ENCODE measurements at places on chromosomes 3 and 15. TPM values are rescaled to one million over a fixed set of nuclear protein-coding genes. Genes with fewer than 3 reads are reported as not detected.

GPR27 gene
- total RNA-seq = 12.7 TPM

DNA sequence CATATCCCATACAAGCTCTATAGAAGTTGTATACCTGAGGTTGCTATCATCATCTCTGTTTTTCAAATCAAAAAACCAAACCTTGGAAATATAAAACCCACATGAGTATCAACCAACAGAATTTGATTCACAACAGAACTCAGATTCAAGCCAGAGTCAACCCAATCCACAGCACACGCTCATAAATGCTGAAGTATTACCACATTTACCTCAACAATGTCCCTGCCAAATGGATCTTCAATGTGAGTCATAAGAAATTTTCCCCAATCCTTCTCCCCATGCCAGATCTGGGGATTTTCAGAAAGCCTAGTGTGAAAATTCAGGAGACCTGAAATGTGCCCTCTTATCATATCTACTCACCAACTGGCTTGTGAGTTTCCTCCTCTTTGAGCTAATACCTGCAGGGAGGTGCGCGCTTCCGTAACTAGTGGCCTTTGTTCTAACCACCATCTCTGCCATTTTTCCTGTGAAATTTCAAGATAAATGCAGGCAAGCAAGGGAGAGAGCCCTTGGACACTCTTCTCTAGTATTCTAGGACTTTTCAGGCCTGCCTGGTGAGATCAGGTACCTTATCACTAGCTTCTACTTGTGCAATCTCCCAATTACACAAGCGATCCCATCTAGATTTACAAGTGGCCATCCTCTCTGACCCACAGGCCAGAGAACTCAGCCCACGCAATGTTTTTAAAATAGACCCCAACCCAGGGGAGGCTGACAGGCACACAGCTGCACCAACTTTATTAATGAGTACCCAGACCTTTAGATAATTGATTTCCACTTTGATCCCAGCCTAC, 1076.9 kb upstream of the CFAP20DC start:
- no peak overlapping the region for H3K27ac ChIP-seq
- no peak overlapping the region for H3K4me3 ChIP-seq
- no peaks in the 10 kb centered on the region for H3K36me3 ChIP-seq
- DNase-seq = no peak
- no peaks in the 10 kb centered on the region for H3K27me3 ChIP-seq

DNA sequence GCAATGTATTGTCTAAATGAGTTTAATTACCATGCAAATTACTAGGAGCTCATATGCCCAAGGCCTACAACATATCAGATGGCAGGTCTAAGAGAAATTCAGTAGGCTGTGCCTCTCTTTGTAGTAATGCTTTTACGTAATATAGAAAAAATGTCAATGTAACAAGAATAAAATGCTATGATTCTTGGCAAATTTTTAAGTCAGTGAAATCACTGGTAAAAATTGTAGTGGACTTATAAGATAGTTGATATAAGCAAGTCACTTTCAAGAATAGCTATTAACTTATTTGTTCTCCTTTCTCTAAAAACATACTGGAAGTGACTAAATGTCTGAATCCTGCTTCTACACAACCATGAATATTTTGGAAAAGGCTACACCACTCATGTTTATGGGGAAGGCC, 707.8 kb downstream of the TUSC7 start:
- no peaks in the 10 kb centered on the region for H3K27me3 ChIP-seq

TICRR gene
- total RNA-seq = 0.15 TPM

SYNPR gene
- total RNA-seq = not detected

DNA sequence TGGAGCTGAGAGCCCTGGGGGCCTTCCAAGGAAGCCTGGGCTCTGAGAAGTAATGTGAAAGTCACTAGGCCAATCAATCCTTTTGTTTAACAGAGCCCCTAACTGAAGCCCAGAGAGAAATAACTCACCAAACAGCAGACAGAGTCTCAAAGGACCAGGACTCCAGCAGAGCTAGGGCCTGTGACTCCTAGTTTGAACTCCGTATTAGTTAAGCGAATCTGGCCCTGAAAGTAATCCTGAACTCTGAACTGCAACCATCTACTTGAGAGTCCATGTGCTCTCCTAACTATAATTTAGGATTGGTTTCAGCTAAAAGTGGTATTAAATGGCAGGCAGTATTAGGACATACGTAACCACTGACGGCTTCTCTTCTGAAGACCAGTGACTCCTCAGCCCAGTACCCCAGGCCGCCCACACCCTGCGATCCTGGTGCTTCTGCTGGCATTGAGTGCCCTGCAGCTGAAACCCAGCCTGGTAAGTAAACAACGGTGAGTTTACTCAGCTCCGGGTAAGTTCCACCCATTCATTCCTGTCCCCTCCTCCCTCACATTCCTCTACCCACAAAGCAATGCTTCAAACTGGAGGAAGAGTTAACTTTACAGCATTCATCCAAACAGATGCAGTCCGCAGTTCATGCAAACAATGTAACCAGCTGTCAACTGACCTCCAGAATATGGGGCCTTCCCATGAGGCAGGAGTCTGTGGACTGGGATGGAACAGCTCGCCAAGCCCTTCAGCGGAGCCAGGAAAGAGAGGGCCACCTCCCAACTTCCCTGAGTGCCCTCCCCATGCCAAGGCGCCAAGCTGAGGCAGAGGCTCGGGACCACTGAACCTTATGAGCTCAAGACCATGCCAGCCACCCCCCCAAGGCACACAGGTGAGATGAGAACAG, 7.3 kb downstream of the MYO5C start:
- H3K27ac ChIP-seq = no peak overlapping the region
- no peaks in the 10 kb centered on the region for H3K27me3 ChIP-seq
- H3K36me3 ChIP-seq = no peaks in the 10 kb centered on the region
- H3K4me1 ChIP-seq = no peaks in the 10 kb centered on the region

DNA sequence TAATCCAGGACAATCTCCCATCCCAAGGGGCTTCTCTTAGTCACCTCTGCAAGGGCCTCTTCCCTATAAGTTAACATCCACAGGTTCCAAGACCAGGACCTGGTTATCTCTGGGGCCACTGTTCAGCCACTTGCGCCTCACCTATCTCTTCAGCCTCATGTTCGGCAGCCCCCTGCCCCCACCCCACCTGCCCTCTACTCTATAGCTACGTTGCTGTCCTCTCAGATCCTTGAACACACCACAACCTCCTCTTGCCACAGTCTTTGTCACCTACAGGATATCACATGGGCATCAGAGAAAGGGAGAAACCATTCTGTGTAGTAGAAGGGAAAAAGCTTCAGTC, 33.9 kb downstream of the SLC41A3 start:
- no peaks in the 10 kb centered on the region for H3K27me3 ChIP-seq
- H3K4me3 ChIP-seq = no peak overlapping the region
- H3K4me1 ChIP-seq = no peaks in the 10 kb centered on the region

SLC51B gene
- not detected for total RNA-seq

- no peaks in the 10 kb centered on the region for H3K36me3 ChIP-seq
- peaks cover 1% of the 10 kb centered on the region for H3K4me1 ChIP-seq
- no peak for DNase-seq
- H3K27ac ChIP-seq = no peak overlapping the region
- H3K27me3 ChIP-seq = no peaks in the 10 kb centered on the region
Measured at GRCh38 chr3:196652961-196653795, 13.7 kb downstream of the NRROS start.

DNA sequence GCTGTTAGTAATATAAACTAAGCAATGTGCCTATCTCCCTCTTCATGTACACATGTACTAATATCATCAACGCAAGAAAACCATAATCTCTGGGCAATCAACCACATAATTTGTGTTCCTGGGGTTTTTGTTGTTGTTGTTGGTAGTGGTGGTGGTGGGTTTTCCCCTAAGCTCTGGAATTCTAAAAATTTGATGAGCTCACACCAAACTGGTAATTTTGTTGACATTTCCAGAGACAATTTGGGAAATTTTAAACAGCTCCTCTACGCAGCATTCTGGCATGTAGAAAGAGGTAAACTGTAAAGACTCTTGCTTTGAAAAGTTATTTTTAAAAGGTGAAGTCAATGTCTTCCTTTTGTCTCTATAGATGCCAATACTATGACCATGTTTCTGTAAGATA, 126.7 kb downstream of the IGSF11 start:
- no peaks in the 10 kb centered on the region for H3K36me3 ChIP-seq
- no peak overlapping the region for H3K27ac ChIP-seq
- no peaks in the 10 kb centered on the region for H3K27me3 ChIP-seq
- no peak for DNase-seq

DNA sequence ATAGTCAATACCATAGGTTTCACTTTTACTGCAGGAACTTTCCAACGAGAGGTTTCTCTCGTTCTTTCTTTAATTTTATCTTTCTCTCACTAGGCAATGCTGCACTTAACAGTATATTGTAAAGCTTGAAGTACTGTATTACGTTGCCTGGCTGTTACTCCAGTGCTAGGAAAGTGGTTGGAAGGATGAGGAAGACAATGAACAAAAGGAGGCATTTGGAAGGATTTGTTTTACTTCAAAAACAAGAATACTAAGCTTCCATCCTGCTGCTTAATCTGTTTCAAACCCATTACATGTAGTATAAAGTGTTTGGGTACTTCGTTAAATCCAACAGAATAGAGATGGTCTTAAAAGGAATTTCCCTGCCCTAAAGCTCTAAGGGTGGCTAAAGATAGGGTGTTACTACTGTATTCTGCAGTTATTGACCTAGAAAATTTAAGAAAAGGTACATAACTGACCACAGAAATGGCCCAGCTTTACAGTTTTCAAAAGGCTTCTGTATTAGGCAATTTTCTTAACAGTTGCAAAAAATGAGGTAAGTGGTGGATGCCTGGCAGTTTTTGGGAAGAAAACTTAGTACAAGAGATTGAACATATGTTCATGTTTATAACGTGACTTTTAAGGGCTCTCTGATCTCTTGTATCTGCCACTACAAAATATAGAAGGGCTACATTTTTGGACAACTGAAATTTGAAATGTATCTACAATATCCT, 785 bp upstream of the IFT57 start:
- peak overlapping the region; percentile 88 for H3K4me3 ChIP-seq
- DNase-seq = no peak
- H3K27me3 ChIP-seq = no peaks in the 10 kb centered on the region
- peak overlapping the region; percentile 75 for H3K27ac ChIP-seq

- no peaks in the 10 kb centered on the region for H3K4me1 ChIP-seq
- no peak for DNase-seq
- H3K36me3 ChIP-seq = no peaks in the 10 kb centered on the region
- no peaks in the 10 kb centered on the region for H3K27me3 ChIP-seq
- no peak overlapping the region for H3K27ac ChIP-seq
Measured at GRCh38 chr3:62361824-62362223, 11.5 kb downstream of the FEZF2 start.

DNA sequence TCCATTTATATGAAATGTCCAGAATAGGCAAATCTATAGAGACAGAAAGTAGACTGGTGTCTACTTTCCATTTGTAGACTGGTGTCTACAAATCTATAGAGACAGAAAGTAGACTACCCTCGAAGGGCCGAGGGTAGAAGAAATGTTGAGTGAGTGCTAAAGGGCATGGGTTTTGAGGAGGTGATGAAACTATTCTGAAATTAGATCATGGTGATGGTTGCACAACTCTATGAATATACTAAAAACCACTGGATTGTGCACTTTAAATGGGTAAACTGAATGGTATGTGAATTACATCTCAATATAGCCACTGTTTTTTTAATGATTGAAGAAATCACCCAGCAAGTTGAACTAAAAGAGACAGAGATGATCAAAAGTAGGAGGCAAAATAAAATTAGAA, 27.9 kb downstream of the TP53BP1 start:
- H3K27me3 ChIP-seq = no peaks in the 10 kb centered on the region
- H3K4me1 ChIP-seq = no peaks in the 10 kb centered on the region

GRCh38 chr15:100923902-100924301, 4.7 kb downstream of the LRRK1 start:
- H3K27ac ChIP-seq = no peak overlapping the region
- peaks cover 1% of the 10 kb centered on the region for H3K4me1 ChIP-seq
- no peaks in the 10 kb centered on the region for H3K36me3 ChIP-seq
- no peak overlapping the region for H3K4me3 ChIP-seq
- no peaks in the 10 kb centered on the region for H3K27me3 ChIP-seq
- DNase-seq = no peak

- no peak overlapping the region for H3K27ac ChIP-seq
- H3K27me3 ChIP-seq = no peaks in the 10 kb centered on the region
- no peak overlapping the region for H3K4me3 ChIP-seq
- DNase-seq = no peak
- peaks cover 4% of the 10 kb centered on the region for H3K4me1 ChIP-seq
- no peaks in the 10 kb centered on the region for H3K36me3 ChIP-seq
Measured at GRCh38 chr3:58349792-58350626, 17.3 kb downstream of the PXK start.

- no peak for DNase-seq
- H3K4me1 ChIP-seq = no peaks in the 10 kb centered on the region
- H3K4me3 ChIP-seq = no peak overlapping the region
- H3K27me3 ChIP-seq = no peaks in the 10 kb centered on the region
- H3K36me3 ChIP-seq = no peaks in the 10 kb centered on the region
Measured at GRCh38 chr3:145022447-145022846, 1050.8 kb downstream of the DIPK2A start.

GJD2 gene
- total RNA-seq = not detected

COPS2 gene
- total RNA-seq = 44.2 TPM

CHRNA5 gene
- 0.72 TPM for total RNA-seq

CCR5 gene
- 1.8 TPM for total RNA-seq

DNA sequence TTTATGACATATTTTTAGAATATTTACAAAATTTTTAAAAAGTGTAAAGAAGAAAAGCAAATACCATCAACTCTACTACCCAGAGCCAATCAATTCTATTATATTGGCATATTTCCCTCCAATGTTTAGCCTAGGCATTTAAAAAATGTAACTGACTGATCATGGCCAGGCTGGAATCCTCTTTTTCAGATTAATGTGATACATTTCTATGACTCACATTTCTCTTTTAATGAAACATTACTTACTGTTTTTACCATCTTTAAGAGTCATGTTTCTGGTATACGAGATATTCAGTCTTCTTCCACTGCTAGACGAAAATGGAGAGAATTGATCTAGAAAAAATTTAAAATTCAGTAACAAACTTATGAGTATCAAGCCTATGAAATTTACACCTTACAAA, 53.4 kb upstream of the DCUN1D1 start:
- H3K27ac ChIP-seq = no peak overlapping the region
- H3K4me3 ChIP-seq = no peak overlapping the region
- no peaks in the 10 kb centered on the region for H3K27me3 ChIP-seq
- DNase-seq = no peak
- no peaks in the 10 kb centered on the region for H3K36me3 ChIP-seq

DNA sequence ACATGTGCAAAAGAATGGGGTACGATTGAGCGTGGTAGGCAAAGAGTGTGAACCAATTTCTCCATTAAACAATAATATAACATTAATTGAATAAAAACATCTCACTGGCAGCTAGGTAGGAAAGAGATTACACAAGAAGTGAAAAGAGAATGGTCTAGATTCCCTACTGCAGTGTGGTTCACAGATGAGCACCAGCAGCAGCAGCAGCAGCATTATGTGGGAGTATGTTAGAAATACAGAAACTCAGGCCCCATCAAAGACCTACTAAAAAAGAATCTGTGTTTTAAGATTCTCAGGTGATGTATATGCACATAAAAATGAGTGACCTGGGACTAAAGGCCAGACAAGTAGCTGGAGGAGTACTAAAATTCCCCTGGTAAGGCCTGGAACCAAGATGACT, 118.2 kb downstream of the ADAM10 start:
- H3K27ac ChIP-seq = no peak overlapping the region
- H3K4me3 ChIP-seq = no peak overlapping the region

Measured in ovary (tissue), 10 donors.